Frontal cortex (tissue), 4 donors: ENCODE measurements at places on chromosomes 4 and X.

DNA sequence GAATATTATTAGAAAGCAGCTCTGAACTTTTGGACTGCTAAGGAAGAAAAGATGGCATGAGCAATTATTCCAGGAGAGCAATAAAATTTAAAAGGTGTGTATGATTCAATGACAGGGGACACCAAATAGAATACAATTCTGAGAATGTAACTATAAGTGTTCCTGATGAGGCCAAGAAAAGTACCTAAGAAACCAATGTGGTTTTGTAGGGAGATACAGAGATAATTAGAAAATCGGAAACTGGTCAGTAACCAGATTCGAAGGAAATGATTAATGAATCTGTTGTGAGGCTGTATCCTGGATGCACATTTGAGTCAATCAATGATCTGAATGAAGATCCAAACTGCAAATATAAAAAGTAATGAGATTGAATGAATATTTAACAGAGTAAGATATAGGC is 6.0 kb downstream of the NOA1 start:
- DNase-seq: no peak

DNA sequence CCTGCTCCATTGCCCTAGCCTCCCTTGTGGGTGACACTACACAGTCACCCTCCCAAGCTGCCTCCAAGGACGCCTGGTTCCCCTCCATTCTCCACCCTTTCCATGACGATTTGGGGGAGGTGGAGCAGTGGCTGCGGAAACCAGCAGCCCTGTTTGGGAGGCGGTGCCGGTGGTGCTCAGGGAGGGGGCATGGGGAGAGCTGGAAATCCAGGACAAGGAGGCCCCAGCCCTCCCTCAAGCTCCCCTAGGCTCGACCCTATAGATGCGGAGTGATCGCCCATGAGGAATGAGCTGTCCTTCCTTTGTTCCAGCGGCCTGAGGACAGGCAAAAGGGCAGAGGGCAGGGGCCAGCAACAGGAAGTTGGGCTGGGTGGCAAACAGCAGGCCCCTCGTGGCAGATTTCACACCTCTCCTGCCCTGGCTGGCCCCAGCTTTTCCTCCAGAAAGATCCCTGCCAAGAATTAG is 3.6 kb upstream of the RENBP start:
- DNase-seq: no peak

- DNase-seq: no peak
These were observed 194.7 kb downstream of the ASMT start for GRCh38 chrX:1809581-1809980.

- no peak for DNase-seq
These were observed 268.4 kb upstream of the MAGEB18 start for GRCh38 chrX:25869761-25870160.

DNA sequence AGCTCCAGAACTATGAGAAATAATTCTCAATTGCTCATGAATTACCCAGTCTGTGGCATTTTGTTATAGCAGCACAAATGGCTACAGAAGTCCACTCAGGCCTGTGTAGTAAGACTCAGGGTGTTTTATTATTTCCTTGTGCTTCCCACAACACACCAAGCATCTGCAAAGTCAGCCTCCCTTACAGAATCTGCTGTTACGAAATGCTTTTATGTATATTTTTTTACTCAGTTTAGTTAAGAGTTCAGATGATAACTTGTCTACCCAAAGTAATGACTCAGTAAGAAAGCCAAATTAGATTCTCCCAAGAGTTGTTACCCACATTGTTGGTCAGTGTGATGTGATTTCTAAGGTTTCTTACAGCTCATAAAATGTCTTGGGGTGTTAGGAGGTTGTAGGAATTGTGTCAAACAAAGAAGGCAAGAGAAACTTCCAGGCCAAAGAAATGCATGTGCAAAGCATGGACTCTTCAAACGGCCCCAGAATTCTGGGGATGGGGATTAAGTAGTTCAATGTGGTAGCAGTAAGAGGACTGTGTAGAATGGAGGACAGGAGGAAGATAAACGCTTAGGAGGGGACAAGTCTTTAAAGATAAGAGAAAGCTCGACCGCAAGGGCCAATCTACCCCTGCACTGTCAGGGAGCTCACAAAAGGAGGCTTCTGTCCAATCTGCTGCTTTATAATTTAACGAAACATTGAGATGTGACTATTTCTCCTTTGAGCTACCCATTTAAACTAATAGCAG is 35.4 kb upstream of the TMEM184C start:
- no peak for DNase-seq

DNA sequence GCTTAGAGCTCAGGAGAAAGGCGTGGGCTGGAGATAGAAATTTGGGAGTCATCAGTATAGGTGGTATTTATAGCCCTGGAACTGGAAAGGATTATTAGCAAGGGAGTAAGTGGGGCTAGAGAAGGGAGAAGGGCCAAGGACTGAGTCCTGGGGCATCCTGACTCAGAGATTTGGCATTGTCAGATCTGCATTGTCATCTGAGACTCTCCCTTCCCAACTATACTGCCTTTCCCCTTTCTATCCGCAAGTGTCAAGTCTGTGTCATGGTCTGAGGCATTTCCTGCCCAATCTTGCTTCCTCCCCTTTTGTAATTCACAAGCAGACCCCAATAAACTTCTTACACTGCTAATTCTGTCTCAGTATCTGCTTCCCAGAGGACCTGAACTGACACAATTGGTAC is 24.4 kb upstream of the SLC25A43 start:
- DNase-seq: no peak

DNA sequence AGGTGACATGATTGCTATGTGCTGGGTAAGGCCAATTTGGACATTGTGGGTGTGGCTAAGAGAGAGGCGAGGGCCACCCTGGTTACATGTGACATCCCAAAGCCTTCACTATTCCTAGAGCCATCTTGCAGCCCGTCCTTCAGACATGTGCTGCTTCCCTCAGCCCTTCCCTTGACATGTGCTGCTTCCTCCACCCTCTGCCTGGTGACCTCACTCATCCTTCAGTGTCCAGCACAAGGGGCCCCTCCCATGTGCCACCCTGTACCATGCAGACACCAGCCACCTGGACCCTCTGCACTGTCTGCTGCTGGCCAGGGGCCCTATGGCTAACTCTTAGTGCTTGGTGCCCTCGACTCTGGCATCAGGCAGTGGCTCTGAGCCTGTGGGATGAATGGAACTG is 27.4 kb downstream of the ADRA2C start:
- no peak for DNase-seq

DNA sequence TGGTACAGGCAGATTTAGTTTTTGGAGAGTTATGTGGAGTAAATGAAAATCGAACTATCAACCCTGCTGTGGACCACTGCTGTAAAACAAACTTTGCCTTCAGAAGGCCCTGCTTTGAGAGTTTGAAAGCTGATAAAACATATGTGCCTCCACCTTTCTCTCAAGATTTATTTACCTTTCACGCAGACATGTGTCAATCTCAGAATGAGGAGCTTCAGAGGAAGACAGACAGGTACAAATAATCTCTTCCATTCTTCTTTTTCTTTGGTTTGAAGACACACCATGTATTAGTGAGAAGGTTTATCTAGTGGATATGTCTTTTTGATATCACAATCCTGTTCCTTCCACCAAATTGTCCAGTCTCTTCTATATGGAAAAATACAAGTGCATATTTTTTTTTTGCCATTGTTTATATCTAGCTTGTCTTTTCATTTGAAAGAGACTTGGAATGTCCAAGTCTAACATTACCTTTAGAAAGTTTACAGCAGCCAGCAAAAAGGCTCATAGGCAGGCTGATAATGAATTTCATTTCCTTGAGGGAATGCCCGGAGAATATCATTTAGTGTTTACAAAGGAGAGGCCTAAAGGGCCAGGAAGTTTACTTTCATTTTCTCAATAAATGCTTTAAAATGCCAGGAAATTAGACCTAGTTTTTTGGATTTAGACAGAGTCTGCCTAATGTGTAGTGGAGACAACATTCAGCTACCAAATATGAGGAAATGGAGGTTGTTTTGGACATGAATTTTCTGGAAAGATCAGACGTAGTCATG is 18.6 kb downstream of the AFM start:
- no peak for DNase-seq

DNA sequence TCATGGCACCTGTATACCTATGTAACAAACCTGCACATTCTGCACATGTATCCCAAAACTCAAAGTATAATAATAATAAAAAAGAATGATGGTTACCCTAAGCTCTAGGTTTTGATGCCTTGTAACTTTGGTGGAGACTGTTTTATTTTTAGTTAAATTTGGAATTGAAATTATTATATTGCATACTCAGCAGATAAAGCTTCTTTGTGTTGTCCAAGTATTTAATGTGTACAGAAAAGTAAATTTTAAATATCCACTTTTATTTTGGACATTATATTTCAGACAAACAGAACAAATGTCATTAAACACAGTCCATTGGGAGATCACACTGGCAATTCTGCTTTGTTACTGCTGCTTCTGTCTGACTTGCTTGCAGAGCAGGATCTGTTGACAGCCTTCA is 684.5 kb upstream of the CT83 start:
- DNase-seq: no peak

DNA sequence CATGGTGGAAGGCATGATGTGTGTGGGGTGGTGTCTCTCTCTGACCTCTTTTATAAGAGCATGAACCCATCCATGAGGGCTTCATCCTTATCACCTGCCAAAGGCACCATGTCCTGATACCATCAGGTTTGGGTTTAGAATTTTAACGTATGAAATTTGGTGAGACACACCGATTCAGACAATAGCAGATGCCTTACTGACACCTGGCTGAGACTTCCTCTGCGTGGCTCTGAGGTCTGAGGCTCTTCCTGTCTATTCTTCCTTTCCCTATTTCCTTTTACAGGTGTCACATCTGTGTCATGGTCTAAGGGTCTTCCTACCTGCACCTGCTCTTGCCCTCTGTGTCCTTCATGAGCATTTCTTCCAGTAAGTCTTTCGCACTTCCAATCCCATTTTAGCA is 320.7 kb upstream of the CLNK start:
- DNase-seq: no peak

DNA sequence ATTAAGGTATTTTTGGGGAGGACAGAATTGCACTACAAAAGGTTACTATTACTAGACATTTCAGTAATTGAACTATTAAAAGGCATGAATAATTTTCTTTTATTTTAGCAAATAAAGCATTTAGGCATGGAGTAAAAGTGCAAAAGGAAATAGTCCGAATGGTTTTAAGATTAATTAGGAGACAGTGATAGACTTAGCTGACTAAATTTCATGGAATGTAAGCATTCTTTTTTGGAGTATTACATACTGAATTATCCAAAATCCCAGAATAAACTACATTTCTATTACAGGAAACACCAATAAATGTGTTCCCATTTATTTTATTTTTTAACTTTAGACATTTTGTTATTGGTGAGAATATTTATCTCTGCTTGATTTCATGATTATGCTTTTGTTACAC is 30.7 kb upstream of the MAP9 start:
- DNase-seq: no peak

- no peak for DNase-seq
These were observed 281.3 kb downstream of the C4orf33 start for GRCh38 chr4:129377131-129377845.

- DNase-seq: no peak
These were observed 69.5 kb downstream of the APBB2 start for GRCh38 chr4:41144812-41145211.

GRCh38 chrX:124341396-124342132 is 4.8 kb upstream of the SH2D1A start:
- no peak for DNase-seq

- DNase-seq: no peak
These were observed 111.5 kb downstream of the LARP7 start for GRCh38 chr4:112748352-112748878.

- DNase-seq: no peak
These were observed 199.0 kb upstream of the CXXC4 start for GRCh38 chr4:104693601-104694201.

DNA sequence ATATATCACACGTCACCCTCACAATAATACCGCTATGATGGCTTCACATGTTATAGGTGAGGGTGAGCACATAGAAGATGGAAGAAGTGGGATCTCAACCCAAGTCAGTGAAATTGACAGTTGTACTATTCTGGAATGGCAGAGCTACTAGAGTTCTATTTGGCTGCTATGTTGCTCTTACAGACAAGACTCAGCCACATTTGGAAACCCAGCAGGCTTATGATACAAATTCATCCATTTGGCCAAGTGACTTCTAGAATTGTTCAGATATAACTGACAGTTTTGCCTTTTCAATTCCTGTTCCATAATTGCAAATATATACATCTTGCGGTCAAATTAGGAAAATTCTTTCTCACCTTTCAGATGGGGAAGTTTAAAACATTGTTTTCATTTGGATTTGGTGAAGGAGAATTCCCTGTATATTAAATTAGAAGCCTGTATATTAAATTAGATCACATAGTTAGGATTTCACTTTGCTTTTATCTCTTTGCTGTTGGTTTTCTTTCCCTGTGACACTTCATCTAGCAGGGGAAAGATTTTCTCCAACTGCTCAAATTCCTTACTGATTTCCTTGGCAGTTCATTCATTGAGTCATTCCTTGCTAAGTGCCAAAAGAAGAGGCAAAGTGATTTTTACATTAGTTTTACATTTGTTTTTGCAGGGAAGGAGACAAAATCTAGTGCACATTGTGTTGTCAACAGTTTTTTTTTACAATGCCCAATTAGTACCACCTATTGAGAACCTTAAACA is 120.6 kb upstream of the TBC1D9 start:
- DNase-seq: no peak

DNA sequence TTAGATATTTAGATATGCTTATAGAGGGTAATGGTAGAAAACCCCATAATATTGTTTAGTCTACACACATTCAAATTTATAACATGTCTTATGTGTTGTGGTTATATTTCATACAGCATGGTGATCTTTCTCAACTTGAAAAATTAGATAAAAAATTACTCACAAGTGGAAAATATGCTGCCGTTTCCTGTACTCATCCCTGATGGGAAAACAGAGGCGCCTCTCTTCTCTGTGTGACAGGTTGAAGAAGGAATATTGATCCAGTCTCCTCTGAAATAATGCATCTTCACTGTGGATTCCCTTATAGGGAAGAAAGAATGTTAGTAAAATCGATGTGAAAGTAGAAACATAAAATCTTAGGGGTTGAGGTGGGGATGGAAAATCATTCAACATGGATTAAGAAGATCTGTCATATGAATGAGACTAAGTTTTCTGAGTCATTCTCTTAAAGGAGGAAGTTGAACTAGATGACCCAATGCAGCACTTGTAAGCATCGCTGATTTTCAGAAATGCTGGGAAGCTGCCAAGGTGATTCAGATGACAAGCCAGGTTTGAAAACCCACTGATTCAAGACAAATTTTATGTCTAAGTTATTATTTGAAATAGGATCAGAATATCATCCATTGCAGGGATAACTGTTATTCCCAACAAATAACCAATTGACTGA is 70.7 kb downstream of the ANKRD50 start:
- no peak for DNase-seq
